GM04504 (cell line): ENCODE measurements at places on chromosomes 6 and 20.
A peak's percentile ranks its signal among the peaks of the same experiment; 100 is the strongest.

- peak; percentile 41 for DNase-seq
These were observed 10.6 kb downstream of the NOL4L start for GRCh38 chr20:32574296-32575226.

DNA sequence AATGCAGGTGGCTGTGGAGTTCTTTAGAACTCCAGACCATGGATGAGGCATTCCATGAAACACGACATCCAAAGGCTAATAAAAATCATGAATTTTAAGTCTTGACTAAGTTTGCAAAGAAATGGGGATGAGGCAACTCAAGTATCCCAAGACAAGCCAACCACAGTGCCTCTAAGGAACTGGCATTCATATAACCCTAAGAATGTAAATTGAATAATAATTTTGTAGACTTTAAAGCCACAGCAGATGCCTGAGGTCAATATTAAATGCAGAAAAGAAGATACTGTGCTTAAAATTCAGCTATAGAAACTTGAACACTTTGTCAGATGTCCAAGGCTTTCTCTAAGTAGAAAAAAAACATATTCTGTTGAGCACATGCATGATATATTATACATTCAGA is 54.5 kb downstream of the TFAP2B start:
- no peak for DNase-seq

GRCh38 chr6:30572148-30572547 is 906 bp downstream of the ABCF1 start:
- DNase-seq: no peak

DNA sequence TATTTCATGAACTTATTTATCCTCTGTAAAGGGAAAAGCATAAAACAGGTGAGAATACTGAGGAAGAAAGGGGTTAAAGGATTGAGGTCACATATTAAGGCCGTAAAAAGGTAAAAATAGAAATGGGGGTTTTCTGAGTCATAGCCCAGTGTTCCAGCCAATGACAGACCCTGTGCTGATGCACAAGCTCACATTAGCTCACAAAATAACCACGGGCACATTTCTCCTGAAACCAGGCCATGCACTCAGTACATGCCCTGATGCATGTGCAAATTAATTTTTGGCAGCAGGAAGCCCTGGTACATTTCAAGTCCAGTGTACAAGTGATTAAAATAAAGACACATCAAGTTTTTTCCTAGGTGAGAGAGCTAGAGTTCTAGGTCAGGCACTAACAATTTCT is 194.4 kb downstream of the TMEM200A start:
- DNase-seq: no peak

DNA sequence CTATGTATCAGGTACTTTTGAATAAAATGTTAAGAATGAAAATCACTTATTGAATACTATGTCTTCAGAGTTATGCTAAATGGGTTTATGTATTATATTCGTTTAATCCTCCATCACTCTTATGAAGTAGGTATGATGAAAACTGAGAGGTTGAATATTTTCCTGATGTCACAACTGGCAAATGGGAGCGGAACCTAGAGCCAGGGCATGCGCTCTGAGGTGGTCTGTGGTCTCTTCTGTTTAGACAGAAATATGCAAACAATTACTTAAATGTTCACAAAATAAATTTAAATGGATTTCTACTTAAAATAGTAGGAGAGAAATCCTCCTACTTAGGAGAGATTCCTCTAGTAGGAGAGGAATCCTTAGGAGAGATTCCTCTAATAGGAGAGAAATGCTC is 21.3 kb upstream of the UTRN start:
- no peak for DNase-seq

DNA sequence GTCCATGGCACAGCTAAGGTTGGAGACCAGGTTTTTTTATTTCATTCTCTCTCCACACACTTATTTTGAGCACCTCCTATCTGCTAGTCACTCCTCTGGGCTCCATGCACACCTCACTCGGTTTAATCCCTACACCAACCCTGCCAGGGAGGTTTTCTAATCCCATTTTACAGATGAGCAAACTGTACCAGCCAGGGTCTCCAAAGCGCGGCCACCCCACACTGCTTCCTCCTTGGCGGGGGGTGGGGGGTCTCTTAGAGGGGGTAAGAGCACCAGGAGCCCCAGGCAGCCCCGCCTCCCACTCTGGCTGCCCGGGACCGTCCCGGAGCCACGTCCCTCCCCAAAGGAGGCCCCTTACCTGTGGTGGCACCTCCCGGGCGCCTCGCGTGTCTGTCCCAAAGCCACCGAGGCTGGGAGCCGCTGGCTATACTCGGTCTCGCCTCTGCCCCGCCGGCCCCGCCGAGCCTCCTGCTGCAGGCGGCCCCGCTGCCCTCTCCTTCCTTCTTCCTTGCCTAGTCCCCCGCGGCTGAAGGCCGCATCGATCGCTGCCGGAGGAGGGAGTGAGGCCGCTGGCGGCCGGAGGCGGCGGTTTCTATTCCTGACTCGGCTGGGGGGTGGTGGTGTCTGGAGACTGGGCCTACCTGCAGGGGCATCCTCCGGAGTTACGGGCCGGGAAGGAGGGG is at the start of gene KCNS1:
Gene KCNS1 (minus strand): TSS at position 565 of the 683 bp plus-strand sequence. CDS start 1,891 bp downstream, outside the sequence.
- no peak for DNase-seq

- no peak for DNase-seq
These were observed 139.8 kb upstream of the HMGN3 start for GRCh38 chr6:79374308-79374707.

- peak; percentile 84 for DNase-seq
These were observed 3.4 kb upstream of the FAM110A start for GRCh38 chr20:830011-830521.
